ENCODE measurements at places on chromosomes 6 and 20.

GRCh38 chr20:9214685-9215084, 145.8 kb downstream of the PLCB4 start:
- no peak for DNase-seq

GRCh38 chr20:33733654-33734576, 2.1 kb downstream of the ZNF341 start:
- no peak for DNase-seq

- no peak for DNase-seq
Observed at GRCh38 chr20:4161401-4162251, 146.3 kb upstream of the RNF24 start.

DNA sequence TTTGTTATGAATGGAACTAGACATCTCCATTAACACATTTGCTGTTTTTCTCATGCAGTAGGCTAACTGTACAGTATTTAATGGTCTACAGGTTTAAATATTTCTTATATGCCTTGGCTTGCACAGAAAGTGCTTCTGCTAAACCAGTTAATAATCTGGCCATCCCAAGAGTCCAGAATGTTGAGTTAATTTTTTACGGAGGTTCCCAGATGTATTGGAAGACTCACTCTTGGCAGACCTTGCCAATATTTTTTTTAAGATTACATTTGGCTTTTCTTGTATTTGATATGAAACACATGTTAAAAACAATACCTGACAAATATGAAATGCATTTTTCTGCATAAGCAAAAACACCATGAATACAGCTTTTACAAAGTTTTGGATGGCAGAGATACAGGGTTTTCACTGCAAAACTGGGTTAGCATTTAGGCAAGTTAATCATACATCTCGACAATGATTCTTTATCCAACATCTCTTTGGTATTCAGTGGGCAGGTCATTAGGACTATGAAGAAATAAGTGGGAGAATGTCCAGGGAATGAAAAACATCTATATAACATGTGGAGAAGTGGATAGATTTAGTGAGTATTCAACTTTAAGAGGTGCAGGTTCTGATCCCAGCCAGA, 94.0 kb downstream of the SGK1 start:
- no peak for DNase-seq

GRCh38 chr6:33992191-33992590, 153.7 kb downstream of the GRM4 start:
- no peak for DNase-seq

DNA sequence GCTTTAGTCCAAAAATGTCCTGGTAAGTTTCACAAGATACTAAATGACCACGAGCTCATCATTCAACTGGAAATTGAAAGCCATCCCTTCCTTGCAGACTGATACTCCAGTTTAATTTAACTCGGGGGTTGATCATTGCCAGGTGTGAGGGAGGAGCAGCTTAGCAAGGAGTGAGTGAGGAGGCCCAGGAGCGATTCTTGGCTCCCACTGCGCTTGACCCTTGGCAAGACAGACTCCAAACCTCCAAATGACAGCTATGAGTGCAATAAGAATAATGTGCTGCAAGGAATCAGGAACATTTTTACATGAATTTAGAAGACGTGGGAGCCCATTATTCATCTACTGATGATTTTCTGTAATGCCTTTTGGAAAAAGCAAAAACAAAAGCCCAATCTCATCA, 64.9 kb downstream of the LAMA4 start:
- no peak for DNase-seq

DNA sequence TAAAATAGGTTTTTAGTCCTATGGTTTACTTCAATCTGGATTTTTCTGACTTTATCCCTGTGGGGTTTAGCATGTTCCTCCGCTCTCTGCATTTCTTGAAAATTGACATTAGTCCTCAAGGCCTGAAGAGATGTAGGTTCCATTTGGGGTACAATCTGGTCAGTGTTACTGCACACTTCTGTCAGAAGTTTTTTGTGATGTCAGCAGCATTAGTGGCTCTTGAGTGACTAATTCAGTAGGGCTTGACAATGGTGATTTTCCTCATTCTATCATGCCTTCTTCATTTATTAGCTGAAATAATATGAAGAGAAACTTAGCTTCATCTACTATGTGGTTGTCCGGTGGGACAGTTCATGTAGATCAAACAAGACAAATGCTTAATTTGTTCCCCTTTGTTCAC, 114.6 kb downstream of the PDE10A start:
- no peak for DNase-seq

DNA sequence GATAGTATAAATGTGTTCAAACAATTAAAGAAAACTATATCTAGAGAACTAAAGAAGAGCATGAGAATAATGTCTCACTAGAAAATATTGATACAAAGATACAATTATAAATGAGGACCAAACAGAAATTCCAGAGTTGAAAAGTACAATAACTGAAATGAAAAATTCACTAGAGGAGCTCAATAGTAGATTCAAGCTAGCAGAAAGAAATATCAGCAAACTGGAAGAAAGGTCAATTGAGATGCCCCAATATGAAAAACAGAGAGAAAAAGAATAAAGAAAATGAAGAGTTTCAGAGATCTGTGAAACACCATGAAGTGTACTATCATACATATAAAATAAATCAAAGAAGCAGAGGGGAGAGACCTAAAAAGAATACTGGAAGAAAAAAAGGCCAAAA, 18.0 kb upstream of the BRPF3 start:
- no peak for DNase-seq

- DNase-seq, result no peak
Observed at GRCh38 chr6:112879920-112880413, 532.8 kb downstream of the RFPL4B start.

GRCh38 chr6:154487367-154488247, 22.9 kb downstream of the CNKSR3 start:
- no peak for DNase-seq

GRCh38 chr6:170446841-170447560, 106.1 kb downstream of the PSMB1 start:
- DNase-seq, result no peak

DNA sequence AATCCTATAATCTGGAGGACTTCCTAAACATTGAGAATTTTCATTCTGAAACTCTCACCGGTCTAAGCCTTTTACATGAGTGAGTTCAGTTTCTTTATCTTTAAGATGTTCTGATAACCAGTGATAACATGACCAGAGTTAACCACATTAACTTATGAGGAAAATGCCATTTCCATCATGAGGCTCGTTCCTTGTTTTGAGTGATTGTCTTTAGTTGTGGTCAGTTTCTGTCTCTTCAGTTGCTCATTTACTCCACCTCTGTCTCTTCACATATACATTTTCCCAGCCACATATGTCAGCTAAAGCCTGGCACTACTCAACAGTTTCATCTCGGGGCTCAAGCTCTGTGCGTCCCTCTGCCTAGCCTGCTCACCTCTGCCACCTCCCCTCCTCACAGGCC, 70.4 kb downstream of the JAG1 start:
- DNase-seq, result no peak

DNA sequence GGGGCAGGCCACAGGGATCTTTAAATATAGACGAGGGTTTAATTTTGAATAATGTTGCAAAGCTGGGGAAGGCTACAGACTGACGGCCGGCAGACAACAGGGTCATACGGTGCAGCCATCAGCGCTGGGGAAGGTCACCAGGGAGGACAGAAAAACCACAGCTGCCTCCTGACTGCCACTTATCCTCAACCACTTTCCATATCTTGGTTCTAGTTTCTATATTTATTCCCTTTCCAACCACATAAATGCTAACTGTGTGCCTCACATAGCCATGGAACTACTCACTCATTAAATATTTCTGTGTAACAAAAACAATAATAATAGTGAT, 85.7 kb upstream of the AGPAT4 start:
- DNase-seq, result no peak

DNA sequence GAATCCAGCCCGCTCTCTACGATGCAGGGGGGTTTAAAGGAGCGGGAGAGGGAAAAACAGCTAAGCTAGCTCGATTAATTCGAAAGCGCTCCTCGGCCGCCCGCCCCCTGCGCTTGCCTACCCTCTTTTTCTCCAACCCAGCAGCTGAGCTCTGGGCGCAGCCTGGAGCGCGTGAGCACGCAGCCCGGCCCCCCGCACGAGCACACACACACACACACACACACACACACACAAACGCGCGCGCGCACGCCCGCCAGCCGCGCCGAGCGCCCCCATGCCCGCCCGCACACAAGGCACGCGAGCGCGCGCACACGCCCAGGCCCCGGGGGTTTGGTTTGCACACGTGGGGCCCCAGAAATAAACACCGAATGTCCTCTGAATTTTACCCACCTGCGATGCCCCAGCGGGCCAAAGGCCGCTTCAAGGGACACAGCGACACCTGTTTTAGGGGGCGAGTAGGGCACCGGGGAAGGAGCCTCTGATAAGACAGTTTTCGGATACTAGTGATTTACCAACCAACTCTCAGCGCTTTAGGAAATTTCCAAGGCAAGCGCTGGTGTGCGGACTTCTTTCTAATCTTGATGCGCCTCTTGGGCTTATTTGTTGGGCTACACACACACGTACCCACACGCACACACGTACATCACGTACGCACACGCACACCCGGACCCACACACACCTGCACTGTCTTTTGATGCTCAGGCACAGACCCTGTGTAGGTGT, 802 bp upstream of the NRN1 start:
- no peak for DNase-seq

DNA sequence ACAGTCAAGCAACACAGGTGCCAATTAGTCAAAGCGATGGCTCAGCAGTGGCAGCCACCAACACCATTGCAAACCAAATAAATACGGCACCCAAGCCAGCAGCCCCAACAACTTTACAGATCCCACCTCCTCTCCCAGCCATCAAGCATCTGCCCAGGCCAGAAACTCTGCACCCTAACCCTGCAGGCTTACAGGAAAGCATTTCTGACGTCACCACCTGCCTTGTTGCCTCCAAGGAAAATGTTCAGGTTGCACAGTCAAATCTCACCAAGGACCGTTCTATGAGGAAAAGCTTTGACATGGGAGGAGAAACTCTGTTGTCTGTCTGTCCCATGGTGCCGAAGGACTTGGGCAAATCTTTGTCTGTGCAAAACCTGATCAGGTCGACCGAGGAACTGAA, 30.6 kb downstream of the KHDC1L start:
- DNase-seq, result no peak

GRCh38 chr6:141264101-141264500, 868.6 kb upstream of the GJE1 start:
- DNase-seq, result no peak

GRCh38 chr20:34375977-34376430, 12.9 kb downstream of the ITCH start:
- no peak for DNase-seq

GRCh38 chr6:150032598-150032997, 7.3 kb upstream of the RAET1L start:
- no peak for DNase-seq

- no peak for DNase-seq
Observed at GRCh38 chr20:57780398-57780797, 70.6 kb upstream of the PMEPA1 start.

GRCh38 chr6:54992789-54993188, 146.2 kb downstream of the FAM83B start:
- no peak for DNase-seq

- no peak for DNase-seq
Observed at GRCh38 chr20:37455659-37456058, 65.4 kb upstream of the NNAT start.

DNA sequence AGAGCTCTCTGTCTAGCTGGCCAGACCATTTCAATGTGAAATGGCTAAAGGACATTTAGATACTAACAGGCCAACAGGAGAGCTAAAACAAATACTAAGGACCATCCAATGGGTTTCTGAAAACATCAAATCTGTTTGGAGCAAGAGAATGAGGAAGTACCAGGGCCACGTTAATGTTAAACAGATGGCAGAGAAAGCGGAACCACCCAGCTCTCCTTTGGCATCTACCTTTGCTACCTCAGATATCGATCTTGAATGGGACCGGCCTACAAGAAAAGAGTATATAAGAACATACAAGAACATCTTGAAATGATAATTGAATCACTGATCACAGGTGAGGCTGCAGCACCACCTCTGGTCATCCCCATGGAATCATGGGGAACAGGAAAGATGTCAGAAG, 31.8 kb downstream of the KCNK5 start:
- DNase-seq, result no peak

DNA sequence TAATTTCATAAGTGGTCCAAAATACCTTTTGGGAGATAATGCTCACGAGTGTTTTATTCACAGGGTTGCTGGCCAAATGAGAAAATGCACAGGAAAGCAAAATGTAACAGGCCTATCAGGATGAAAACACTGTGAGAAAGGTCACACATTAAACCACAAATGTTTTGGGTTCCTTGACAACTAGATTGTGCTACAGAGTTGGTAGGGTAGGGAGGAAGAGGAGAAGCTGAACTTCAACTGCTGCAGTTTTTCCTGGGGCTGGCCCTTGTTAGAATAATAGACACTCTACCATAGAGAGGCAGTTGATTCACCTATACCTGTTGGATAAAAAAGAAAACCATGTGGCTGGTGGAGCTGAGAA, 28.1 kb upstream of the PAQR8 start:
- DNase-seq, result no peak

- no peak for DNase-seq
Observed at GRCh38 chr6:33314943-33315792, 1.3 kb upstream of the TAPBP start.

Data from activated gamma-delta T cell treated with Interleukin-2 at 50 U/mL for 16 hours (primary cell).